Fibroblast of the aortic adventitia (primary cell): ENCODE measurements at places on chromosomes 5 and 9.

- DNase-seq, result no peak
Measured at GRCh38 chr9:111712369-111712768, 51.0 kb downstream of the GNG10 start.

DNA sequence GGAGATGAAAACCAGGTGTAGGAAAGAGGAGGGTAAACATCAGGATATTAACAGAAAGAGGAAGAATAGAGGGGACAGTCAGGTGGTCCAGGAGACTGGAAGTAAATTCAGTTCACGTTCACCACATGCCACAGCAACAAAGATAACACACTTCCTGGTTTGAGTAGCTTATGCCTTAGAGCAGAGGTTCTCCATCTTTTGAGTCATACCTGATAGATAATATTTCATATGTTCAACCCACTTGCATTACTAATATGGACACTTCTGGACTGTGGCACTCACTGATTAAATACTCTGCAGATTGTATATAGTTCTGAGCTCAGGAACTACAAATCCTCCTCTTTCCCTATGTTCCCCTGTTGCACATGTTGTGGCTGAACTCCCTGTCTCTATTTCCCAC is 179.9 kb upstream of the NR3C1 start:
- no peak for DNase-seq

GRCh38 chr9:10127867-10128266 is 484.9 kb downstream of the PTPRD start:
- DNase-seq, result peak; percentile 55

GRCh38 chr5:174490728-174491127 is 233.7 kb upstream of the MSX2 start:
- DNase-seq, result no peak

GRCh38 chr9:93098236-93098946 is 2.4 kb downstream of the CARD19 start:
- peak; percentile 98 for DNase-seq

DNA sequence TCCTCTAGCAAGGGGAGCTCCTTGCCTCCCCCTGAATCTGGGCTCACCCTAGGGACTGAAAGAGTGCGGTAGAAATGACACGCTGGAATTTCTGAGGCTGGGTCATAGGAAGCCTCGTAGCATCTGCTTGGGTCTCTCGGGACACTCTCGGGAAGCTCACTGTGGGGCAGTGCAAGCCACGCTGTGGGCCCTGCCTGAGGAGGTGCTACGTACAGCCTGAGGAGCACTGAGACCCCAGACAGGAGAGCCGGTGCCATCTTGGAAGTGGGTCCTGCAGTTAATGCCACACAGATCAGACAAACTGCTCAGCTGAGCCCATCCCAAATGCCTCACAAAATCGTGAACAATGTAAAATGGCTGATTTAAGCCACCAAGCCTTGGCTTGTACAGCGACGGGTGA is 1.8 kb downstream of the MRPL36 start:
- no peak for DNase-seq

DNA sequence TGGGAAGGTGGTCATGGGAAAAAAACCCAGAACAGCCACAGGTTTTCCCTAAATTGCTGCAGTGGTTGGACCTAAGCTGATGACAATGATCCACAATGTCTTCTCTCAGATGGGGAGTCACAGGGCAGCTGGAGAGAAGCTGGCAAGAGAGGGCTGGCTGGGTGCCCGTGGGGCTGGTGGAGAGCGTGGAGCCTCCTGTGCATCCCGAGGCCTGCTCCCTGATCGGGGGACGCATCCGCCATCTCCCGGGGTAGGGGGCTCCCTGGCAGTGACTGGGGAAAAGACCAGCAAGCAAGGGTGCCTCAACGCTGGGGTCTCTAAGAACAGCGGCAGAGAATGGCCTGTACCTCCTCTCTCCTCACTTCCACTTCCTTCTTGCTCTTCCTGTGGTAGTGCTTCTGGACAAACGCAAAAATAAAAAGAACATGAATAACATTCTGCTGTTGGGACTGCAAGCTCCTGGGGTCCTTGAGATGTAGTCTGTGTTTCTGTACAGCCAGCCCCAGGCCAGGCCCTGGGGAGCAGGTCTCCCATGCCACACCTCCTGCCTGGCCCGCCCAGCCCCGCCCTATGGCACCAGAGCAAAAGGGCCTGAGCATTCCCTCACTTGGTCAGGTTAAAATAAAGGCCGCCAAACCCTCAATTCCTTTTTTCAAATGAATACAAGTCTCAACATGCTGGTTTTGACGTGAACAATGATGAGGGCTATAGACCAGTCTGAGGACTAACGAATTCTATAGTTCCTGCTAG is 7.0 kb upstream of the MRNIP start:
- DNase-seq, result no peak

DNA sequence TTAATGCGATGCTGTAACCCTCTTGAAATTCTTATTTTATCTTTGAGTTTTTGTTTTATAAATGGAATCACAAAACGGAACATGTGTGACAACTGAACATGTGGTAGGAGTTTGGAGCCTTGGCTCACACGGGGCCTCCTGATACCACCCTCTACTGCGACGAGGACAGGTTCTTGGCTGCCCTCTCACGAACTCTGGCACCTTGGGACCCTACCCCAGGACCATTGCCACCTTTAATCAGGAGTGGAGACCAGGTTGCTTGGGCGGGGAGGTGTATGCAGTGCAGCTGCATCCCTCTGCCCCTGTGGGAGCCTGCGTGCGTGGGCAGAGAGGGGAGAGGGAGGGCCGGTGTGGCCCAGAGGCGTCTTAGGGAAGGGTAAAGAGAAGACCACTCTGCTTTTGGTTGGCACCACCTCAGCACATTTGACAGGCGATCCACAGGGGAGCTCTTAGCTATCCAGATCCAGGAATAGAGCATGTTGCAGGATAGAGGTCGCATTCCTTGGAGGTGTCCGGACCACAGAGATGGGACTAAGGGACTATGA is 753.9 kb upstream of the PTPRD start:
- DNase-seq, result no peak

DNA sequence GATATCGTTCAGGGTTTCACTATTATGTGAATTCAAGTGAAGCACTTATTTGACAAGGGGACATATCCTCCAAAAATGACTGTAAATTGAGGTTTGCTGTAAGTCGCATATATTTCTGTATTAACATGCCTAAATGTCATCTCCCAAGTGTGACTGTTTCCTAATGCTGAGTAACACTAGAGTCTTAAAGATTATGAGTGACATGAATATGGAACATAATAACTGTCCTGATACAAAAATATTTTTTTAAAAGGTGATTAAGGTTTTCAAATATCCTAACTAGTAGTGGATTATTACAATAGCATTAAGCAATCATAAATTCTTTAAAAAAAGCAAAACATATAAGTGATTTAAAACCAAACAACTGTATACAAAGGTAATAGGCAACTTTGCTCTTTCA is 3.6 kb downstream of the NFIB start:
- peak; percentile 35 for DNase-seq

- no peak for DNase-seq
Measured at GRCh38 chr9:10052181-10052580, 560.6 kb downstream of the PTPRD start.

DNA sequence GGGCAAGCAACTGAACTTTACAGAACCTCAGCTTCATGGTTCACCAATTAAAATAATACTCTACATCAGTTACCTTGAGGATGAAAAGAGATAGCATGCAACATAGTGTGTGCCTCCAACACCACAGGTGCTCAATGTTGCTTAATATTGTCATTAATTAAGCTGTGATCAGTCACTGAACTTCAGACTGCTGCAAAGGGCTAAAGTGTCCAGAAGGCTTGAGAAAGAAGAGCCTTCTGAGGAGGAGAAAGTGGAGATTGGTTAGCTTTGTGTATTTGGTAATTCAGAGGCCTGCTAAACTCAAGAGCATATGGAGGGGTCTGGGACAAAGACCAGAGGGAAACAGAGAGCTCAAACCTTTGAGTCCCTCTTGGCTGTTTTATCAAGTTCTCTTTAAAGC is 66.3 kb upstream of the SELENOP start:
- no peak for DNase-seq

- DNase-seq, result no peak
Measured at GRCh38 chr9:132346177-132346576, 8.6 kb downstream of the SETX start.

GRCh38 chr5:176543428-176544182 is 5.5 kb upstream of the CDHR2 start:
- DNase-seq, result peak; percentile 38

- DNase-seq, result peak; percentile 87
Measured at GRCh38 chr5:16791036-16791705, 144.9 kb downstream of the MYO10 start.

- peak; percentile 4 for DNase-seq
Measured at GRCh38 chr5:19531374-19531952, 456.5 kb downstream of the CDH18 start.

DNA sequence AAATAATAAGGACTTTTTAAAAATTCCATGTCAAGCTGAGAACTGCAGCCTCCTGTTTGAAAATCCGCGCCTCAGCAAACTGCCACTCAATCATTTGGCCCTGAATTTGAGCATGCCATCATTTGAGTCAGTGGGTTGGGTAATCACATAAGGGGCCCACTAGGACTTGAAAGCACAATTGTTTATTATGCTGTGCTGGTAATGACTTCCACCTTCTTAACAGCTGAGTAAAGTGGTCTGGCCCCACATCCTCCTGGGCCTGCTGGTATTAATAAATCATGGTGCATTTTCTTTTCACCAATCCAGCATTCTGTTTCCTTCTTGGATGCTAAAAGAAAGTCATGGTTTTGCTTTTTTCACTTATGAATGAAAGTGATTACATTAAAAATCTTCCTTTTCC is 103.0 kb upstream of the CTSL start:
- DNase-seq, result no peak

DNA sequence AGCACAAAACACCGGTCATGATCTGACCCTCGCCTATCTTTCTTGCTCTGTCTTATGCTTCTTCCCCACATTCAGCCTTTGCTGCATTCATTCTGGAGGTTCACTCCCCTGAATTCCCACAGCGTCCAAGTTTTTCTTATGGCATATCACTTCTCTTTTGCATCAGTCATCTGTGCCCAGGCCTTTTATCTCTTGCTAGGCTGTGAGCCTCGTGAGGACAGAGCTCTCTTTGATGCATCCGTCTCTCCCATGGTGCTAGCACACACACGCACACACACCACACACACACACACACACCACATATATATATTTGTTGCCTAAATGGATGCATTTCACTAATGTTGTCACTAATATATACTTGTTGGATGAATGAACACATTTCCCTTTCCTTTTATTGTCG is 45.8 kb upstream of the ATG10 start:
- no peak for DNase-seq

DNA sequence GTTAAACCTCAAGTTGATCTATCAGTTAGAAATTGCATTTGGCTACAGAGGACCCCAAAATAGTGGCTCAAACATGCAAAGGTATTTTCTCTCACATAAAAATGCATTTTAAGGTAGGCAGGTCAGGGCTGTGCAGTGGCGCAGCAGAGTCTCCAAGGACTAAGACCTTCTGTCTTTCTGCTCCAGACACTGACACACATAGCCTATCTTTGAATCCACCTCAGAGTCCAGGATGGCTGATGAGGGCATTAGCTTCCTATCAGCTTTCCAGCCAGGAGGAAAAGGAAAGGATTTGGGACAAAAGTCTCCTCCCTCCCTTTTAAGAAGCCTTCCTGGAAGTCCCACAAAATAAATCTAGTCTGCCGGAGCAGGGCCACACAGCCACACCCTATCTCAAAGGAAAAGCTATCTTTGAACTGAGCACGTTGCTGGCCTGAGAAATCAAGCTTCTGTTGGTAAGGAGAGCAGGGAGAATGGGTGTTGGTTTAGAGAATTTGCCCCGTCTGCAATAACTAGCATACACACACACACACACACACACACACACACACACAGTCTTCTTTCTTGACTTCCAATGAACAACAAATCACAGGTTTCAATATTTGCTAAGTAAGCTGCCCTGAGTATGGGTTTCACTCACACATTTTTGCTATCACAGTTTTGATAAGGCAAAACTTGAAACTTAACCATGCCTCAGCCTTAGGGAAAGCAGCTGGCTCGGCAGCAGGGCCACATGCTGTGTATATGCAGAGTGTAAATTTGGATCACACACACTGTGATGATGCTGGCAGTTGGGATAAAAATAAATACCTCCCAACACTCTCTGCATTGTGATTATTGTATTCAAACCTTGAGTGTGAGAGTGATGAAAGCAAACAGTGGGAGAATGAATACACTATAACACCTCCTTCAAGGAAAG is 116.6 kb upstream of the MAP3K1 start:
- no peak for DNase-seq

- no peak for DNase-seq
Measured at GRCh38 chr5:110195288-110195687, 505.6 kb downstream of the MAN2A1 start.

DNA sequence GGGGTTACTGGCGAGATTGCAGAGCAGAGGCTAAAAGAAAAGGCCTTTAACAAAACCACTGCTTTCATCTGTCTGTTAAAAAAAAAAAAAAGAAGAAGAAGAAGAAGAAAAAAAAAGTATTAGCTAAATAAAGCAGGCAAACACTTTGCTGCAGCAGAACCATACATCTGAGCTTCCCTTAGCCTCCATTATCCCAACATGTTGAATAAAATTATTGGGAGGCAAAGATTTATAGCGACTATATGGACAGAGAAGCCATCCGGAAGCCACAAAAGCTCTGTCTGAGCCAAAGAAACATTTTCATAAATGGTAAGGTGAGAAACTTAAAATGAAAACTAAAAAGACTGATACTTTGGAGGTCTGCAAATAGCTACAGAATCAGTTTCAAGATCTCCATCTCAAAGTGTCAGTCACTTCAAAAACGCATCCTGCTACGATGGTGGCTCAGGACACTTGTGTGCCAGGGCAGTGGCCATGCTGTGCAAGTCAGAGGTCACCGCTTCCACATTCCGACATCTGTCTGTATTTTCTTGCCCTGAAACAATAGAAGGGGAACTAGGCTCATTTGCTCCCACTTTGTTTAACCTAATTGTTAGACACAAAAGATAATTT is 9.6 kb downstream of the EFNA5 start:
- DNase-seq, result no peak

DNA sequence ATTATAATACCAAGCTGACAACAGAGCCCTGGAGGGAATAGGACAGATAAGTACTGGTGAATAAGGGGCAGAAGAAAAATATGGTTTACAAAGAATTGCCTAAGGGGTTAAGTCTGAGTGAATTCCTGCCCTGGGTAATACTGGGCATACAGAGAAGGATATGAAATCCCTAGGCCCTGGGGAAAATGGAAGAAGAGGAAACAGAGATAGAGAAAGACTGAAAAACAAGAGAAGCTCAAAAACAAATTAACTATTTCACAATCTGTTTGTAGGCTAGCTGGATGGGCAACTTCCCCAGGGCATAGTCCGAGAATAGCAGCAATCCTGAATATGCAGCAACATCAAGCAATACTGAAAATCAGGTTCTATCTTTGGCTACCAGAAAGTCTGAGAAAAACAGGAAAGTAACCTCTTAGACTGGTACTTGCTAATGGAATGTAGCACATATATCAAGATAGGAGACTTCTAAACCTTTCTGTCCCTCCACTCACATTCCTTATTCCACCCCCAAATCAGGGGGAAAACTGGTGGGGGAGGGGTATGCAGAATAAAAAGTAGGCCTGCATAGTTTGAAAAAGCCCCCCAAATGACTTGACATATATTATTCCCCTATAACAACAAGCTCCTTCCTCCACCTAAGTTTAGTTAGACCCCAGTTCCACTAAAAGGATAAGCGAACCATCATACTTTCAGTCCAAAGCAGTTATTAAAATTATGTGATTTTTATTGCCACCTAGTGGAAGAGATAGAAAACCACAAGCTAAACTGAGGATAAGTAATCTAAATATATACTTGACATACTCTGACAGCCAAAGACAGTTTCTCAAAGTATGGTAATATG is 20.6 kb downstream of the SLC38A9 start:
- DNase-seq, result peak; percentile 80
